Gastroesophageal sphincter (tissue), 4 donors: ENCODE measurements at places on chromosomes 7 and 10.

DNA sequence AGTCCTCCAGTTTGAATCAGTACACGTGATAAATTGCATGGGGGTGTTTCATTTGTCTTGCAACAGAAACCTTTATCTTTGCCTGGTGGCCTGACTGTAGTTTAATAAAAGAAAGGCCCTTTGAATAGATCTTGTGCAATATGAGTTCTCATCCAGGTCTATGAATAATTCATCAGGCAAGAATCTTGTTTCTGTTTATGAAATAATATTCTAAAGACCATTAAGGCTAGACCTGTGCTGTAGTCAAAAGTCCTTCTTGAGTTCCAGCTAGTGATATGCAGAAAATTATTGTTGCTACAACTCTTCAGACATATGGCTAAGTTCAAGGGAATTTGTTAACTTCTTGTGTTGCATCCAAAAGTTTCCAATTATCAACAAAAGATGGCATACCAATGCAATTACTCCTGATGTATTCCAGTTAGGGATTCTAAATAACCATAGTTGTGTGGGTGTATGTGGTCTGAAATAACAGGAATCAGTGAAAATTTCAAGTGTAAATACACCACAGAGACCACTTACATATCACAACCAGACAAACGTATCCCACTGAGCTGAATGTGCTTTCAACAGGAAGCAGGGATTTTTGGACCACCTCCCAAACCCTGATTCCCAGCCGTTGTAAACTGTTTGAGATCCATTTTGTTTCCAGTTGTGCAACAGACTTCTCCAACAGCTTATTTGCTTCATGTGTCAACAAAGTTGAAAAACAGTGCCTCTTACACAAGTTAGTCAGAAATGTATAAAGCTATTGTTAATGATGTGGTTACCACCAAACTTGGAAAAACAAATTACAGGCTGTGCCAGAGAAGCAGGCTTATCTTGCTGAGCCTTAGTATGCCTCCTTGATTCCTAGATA is 54.7 kb upstream of the BICC1 start:
- peak; percentile 82 for ATAC-seq

DNA sequence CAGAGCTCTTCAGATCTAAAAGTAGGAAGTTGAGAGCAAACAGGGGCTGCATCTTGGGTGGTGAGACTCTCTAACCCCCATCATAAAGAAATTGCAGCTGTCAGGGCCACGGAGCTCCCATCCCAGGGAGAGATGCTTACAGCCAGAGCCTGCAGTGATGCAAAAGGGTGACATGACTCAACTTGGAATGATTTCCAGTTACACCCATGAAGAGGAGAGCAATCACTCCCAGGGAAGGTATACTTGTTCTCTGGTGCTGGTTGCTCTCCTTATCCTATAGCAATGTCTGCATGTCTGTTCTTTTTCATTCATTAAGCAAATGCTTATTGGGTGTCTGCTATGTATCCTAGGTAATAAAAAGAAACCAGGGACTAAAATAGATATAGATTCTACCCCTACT is 228.0 kb downstream of the RAB11FIP2 start:
- ATAC-seq = no peak

DNA sequence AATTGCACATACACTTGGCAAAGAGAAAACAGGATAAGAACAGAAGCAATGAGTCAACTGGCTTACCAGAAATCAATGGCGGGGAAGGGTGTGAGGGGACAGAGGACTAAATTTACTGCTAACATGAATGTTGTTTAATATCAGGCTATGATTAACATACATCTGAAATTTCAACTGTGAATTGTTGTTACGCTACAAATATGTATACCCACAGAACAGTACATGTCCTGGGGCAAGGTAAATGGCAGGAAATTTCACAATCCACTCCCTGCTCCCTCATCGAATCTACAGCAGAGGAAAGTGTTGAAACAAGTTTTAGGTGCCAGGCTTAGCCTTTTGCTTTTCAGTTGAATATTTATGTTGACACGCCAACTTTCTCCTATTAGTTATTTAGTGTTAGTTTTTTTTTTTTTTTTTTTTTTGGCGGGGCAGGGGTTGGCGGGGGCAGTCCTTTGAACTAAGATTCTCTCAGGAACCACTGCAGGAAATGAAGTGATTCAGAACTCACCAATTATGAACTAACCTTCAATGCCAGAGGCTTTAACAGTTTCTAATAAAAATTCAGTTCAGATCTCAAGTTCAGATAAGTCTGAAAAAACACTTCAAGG is 99.0 kb downstream of the UBE2H start:
- peak; percentile 38 for ATAC-seq

DNA sequence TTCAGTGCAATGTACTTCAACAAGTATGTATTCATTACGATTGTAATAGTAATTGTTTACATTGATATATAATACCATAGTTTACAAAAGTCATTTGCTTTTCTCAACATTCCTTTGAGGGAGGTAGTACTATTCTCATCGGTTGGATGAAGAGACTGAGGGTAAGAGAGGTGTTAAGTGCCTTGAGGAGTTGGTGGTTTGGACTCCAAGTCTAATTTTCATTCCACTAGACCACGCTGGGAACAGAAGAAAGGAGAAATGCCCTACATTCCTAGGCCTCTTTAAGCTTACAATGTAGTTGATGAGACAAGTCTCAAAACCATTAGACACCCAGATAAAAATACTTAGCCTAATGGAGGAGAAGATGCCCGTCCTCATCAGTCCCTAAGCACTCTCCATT is 28.6 kb downstream of the CDK1 start:
- ATAC-seq = no peak
